CD4-positive, alpha-beta T cell treated with Interleukin-6 at 100 ng/mL for 8 hours (primary cell): ENCODE measurements at places on chromosomes 2 and 18.

- no peak for DNase-seq
Observed at GRCh38 chr18:79971211-79971952, 6.9 kb downstream of the HSBP1L1 start.

DNA sequence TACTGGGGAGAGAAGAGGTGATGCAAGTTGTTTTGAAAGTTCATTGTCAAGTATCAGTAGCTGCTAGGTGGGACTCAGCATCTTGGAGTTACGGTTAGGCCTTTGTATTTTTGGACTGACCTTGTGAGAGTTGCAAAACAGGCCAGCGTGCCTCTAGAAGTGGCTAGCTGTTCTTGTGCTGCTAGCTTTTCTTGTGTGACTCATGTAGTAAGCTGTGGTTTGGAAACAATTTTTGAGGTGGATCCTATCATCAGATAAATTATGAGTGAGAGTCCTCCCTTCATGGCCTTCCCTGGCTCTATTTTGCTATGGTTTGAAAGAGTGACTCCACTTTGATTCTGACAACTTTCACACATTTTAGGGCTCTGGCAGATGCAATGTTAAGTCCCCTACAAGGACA is 409.2 kb upstream of the HS6ST1 start:
- no peak for DNase-seq

DNA sequence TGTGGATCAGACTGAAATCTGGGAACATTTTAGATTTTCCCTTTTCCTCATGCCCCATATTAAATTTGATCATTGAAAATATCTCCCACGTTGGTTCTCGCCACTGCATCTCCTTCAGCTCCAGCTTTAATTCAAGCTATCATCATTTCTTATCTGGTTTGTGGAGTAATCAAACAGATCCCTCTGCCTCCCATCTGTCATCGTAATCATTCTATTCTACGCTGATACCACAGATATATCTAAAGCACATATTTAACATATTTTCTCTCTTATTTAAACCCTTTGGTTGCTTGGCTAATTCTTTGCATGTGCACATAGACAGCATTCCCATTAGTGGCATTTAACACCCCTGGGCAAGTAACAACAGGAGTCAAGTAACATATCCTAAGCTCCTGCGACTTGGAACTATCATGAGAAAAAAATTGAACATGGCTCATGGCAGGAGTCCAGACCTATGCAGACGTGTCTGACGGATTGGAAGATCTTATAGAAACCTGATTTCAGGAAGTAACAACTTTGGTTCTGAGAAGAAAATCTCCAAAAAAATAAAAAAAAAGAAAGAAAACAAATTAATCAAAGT is 158.8 kb upstream of the KYNU start:
- DNase-seq: no peak

GRCh38 chr2:142803158-142803557 is 74.3 kb upstream of the KYNU start:
- DNase-seq: no peak

DNA sequence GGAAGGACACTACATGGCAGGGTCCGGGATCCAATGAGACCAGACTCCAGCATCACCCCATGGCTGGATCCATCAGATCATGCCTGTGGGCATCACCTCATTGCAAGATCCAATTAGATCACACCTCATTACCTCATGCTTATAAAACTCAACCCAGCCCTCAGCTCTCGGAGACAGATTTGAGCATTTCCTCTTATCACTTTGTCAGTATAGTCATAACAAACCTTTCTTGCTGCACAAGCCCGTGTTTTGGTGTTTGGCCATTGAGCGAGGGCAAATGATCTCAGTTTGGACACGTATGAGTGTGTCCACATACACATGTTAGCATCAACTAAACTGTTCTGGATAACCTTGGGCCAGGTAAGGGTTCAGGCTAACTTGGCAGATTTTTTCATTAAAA is 58.8 kb downstream of the CCDC195 start:
- DNase-seq: no peak

DNA sequence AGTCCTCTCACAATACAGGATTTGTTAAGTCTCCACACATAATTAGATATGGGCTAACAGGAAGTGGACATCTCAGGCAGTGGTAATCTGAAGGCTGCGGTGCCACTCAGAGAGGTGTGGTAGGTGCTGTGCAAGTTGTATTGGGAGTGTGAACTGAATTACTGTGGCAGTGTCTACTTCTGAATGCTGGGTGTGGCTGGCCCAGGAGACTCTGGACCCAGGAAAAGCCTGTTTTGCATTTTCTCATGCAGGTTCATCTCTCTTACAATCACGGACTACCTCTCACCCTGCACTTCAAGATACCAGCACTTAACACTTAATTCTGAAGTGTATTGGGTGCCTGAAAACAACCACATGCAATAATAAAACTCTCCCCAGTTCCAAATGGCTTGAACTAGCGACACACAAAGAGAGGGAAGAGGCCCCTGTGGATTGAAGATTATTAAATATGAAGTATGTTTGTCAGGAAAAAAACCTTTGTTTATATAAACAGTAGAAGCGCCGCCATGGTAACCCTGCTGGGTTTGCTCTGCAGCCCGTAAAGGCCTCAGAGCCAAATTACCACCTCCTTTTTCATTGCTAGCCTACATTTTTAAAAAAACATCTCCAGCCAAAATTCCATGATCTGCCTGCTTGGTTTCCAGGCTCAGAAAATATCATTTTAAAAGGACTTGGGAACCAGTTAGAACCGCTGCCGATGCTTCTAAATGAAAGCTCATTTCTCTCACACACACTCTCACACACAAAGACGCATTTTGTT is 77.5 kb downstream of the GFPT1 start:
- no peak for DNase-seq

DNA sequence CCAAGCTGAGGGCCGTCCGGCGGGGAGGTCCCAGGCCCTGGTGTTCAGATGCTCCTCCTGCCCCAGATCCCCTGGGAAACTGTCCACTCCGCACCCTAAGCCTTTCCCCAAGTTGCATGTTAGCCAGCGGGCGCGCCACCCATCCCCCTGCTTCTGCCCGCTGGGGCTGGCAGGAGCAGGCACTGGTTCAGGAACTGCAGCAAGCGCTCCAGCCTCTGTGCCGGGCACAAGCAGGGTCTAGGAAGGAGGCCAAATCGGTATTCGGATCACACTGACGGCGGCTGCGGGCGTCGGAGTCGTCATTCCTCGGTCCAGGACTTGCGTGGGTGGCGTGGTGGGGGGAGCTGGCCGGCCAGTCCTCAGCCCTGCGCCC is 53.7 kb downstream of the FAM168B start:
- DNase-seq: no peak

DNA sequence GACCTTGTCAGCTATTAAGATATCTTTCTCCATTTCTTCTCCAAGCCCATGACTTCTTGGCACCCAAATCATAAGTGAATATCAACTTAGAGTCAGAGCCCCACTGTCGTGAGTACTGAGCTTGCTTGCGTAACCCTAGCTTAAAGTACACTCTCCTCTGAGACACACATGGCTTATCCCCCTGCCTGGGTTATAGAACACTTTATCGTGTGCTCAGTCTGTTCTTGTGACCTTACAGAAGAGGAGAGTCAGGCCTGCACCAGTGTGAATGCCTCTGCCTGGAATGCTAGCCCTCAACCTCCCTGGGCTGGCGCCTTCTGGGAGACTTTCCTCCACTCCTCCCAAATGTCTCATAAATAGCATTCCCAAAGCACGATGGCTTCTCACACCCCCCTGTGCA is 79.3 kb downstream of the CEP192 start:
- no peak for DNase-seq
